ENCODE measurements at places on chromosomes 2 and 18.

DNA sequence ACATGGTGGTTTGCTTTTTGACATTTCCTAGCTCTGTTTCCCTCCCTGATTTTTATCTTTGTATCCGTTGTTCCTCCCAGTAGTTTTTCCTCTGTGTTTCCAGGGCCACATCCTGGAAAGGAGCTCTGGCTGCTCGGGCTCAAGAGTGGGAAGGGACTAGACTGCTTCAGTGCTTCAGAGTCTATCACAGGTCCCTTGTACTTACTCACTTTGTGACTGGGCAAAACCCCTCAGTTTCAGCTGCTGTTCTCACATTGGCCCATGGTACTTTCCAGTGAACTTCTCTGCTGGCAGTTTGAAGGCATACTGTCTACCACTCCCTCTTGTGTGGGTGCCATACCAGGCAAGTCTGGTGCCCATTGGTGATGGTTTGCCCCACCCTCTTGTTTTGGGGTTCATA is 7.5 kb upstream of the STAMBP start:
- no peak for DNase-seq

DNA sequence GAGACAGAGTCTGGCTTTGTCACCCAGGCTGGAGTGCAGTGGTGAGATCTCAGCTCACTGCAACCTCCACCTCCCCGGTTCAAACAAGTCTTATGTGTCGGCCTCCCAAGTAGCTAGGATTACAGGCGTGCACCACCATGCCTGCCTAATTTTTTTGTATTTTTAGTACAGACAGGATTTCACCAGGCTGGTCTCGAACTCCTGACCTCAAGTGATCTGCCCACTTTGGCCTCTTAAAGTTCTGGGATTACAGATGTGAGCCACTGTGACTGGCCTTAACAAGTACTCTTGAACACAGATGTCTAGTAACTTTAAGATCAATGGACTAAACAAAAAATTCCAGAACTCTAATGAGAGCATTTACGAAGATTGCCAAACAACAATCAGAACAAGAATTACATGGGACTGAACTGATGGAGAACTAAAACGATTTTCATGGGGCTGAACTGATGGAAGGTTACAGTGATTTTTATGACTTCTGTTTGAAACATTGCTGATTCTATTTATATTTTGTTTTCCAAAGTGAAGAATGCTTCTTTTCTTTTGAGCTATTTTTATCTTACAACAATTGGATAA is 46.5 kb upstream of the ST3GAL5 start:
- no peak for DNase-seq

GRCh38 chr2:113755035-113755834 is 1.2 kb downstream of the SLC35F5 start:
- no peak for DNase-seq

DNA sequence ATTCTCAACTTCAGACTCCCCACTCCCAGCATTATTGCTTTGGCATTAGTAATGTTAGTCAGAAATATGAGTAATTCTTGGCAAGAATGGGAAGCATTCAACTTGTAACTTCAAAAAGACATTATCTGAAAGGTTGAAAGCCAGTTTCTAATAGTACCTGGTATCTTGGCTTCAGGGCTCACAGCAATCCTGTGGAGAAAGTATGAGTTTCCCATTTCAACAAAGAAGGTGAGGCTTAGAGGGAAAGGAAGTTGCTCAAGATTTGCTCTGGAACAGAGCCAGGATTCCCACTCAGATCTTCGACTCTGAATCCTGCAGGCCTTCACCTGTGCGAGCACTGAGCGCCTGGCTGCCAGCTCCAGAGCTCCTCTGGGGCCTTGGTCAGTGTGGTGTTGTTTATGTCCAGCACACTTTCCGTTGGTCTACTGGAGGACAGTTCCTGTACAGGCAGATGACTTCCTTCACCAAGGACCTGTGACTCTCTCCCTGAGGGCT is 136.1 kb downstream of the MCFD2 start:
- no peak for DNase-seq

DNA sequence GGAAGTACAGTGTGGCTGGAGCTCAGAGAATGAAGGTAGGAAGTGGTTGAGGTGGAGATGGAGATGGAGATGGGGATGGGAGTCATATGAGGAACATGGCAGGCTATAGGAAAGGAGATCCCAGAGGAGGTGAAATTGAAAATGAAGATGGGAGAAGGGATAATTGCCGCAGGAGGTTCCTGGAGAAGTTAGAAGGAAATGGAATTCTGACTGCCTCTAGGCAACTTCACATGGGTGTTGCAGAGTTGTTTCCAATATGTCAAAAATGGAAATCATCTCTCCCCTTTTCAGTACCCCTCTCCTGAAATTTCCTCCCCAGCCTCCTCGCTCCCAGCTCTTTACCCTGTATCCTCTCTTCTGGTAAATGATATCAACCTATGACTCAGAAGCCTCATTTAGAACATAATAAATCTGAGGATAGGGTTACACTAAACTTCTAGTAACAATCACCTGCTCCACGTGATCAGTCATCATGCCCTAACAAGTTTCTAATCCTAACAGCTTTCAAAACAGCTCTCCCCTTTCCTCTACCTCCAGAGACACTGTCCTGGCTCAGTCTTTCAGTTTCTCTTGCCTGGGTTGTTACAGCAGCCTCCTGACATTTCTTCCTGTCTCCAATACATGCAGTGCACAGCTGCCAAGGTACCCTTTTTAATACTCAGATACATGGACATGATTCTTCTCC is 201.9 kb upstream of the RBMS1 start:
- DNase-seq, result no peak

GRCh38 chr2:66508484-66509071 is 73.7 kb downstream of the MEIS1 start:
- no peak for DNase-seq

GRCh38 chr18:54531402-54532065 is 59.5 kb upstream of the DYNAP start:
- DNase-seq, result no peak

GRCh38 chr2:235642446-235643098 is 148.7 kb downstream of the AGAP1 start:
- no peak for DNase-seq

- no peak for DNase-seq
Measured at GRCh38 chr2:22907330-22907729, 477.6 kb upstream of the KLHL29 start.

DNA sequence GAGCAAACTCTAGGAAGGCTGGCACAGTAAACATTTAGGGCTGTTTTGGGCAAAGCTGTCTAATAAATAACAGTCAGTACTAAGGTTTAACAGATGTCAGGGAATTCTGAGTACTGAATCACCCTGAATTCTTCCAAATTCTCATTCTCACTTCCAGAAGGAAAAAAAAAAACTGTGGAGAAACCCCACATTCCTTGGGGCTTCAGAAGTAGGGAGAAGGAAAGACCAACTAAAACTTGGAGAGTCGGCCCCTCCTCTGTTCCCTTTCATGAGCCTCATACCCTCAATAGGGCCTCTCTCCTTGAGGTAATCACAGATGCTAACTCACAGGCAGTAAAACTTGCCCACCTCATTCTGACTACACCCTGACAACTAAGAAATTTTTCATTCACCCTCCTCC is 62.1 kb downstream of the CCDC148 start:
- DNase-seq, result no peak
